ENCODE measurements at places on chromosomes 13 and 19. TPM values are rescaled to one million over a fixed set of nuclear protein-coding genes. Genes with fewer than 3 reads are reported as not detected.

The PAN3 gene
- 24.8 TPM for total RNA-seq

GRCh38 chr19:46296722-46297461 is at the start of gene HIF3A:
HIF3A (plus strand) TSS chr19:46297042; CDS start chr19:46297077, 35 bp downstream.
- H3K27ac ChIP-seq: no peak within 1 kb of the TSS
- peak; percentile 49 for DNase-seq
- H3K4me3 ChIP-seq: peak within 1 kb of the TSS; percentile 40
- H3K4me1 ChIP-seq: peaks cover 23% of the 10 kb centered on the region
- peaks cover 8% of the 10 kb centered on the region for H3K36me3 ChIP-seq
- H3K27me3 ChIP-seq: peaks cover 17% of the 10 kb centered on the region

The STOML3 gene
- not detected for total RNA-seq

DNA sequence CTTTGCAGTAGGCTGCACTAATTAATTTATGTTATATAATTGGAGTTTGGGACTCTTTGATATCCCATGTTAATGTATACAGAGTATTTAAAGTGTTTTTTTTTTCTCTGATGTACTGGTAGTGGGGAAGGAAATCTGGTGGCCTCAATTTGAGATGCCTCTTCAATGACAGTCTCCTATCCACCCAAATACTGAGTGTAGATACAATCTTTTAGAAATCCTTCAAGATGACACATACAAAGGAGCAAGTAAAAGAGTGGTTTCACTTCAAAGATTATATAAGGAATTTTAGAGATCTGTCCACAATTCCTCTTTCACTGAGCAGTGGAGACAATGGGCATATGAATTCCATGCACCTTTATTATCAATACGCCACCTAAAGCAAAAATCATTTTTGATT is 15.1 kb downstream of the NALCN start:
- H3K4me1 ChIP-seq: no peaks in the 10 kb centered on the region
- no peak overlapping the region for H3K4me3 ChIP-seq

DNA sequence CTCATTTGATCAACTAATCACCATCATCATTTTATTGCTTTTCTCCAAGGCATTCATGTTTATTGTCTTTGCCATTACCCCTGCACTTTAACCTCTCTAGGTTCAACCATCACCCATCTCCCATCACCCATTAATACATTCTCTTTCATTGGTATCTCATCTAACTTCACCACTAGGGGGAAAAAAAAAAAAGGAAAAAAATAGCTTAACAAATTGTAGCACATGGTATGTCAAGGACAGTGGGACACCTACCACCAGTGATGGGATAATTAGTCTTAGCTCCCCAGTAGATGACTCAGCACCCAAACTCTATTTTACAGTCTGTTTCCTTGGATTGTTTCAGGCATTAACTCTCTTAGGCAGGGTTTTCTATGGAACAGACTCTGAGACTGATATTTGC is 1770.2 kb upstream of the MIR17HG start:
- no peaks in the 10 kb centered on the region for H3K36me3 ChIP-seq
- no peak overlapping the region for H3K4me3 ChIP-seq
- H3K27me3 ChIP-seq: no peaks in the 10 kb centered on the region
- no peak for DNase-seq
- no peaks in the 10 kb centered on the region for H3K4me1 ChIP-seq
- no peak overlapping the region for H3K27ac ChIP-seq

The IGFL2 gene
- not detected for total RNA-seq

DNA sequence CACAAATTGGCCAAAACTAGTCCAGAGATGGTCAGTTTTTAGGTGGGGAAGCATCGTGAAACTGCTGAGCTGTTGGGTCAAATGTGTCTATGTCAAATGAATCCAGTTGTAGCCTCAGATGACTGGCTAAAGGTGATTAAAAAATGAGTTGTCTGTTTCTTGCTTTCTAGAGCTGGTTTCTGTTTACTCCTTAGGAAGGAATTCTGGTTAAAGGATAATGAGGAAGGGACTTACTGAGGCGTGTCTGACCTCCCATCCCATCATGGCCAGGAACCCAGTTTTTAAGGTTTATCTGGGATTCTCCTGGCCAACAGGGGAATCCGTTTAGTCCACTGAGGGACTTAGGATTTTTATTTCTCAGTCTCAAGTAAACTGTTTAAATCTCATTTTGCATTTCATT is 256.5 kb downstream of the UQCRFS1 start:
- H3K4me3 ChIP-seq: no peak overlapping the region
- H3K27ac ChIP-seq: no peak overlapping the region
- H3K27me3 ChIP-seq: no peaks in the 10 kb centered on the region
- peaks cover 7% of the 10 kb centered on the region for H3K36me3 ChIP-seq
- peaks cover 34% of the 10 kb centered on the region for H3K4me1 ChIP-seq

DNA sequence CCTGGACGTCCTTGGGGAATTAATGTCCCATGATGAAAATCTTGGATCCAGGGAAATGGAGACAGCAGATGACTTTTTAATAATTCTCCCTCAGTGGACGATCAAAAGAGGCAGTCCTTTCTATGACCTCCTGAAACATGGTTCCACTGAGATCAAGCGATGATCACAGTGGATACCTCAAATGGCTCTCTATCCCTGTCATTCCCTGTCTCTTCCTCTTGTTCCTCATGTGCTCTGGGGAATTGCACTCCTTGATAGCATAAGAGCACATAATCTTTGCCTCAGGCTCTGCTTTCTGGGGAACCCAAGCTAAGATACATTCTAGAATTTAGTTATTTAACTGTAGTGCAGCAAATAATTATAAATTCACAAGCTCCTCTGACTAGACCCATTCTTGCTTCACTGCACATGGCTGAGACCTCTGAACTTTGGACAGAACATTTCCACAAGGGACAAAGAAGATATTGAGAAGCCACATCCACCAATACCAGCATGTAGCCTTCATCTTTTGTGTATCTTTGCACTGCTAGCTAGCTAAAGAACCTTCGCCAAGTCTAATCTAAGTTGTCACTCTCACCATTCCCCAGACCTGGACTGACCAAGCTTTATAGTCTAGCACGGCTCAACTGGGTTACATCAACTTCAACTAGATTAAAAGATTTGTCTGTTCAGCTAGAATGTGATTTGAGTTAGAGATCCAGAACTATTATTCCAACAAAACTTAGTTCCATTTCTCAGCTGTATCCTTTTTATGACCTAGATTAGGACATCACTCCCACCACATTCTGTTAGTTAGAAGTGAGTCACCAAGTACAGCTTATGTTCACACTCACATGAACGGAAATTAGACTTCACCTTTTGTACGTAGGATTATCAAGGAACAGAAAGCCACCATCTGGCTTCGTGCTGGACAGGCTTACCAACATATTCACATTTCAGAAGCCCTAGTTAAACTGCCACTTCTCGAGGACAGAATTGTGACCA is 142.7 kb downstream of the SUCLA2 start:
- DNase-seq: no peak
- H3K36me3 ChIP-seq: no peaks in the 10 kb centered on the region
- H3K4me3 ChIP-seq: no peak overlapping the region
- no peaks in the 10 kb centered on the region for H3K4me1 ChIP-seq

DNA sequence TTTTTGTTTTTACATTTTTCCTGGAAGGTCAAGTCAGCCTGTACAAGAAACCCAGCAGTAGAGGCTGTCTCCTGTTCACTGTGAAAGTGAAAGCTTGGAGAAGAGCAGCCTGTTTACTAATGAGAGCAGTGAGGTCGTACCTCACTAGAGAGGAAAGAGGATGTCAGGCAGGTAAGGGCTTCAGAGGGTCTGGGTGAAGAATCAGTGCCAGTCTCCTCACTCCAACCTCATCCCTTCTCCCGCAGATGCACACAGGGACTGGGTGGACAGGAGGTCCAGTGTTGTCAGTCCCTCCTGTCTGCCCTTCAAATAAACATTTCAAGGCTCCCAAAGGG is 462.5 kb downstream of the KLF5 start:
- H3K27me3 ChIP-seq: no peaks in the 10 kb centered on the region
- no peak overlapping the region for H3K4me3 ChIP-seq
- no peaks in the 10 kb centered on the region for H3K4me1 ChIP-seq
- H3K36me3 ChIP-seq: no peaks in the 10 kb centered on the region
- no peak overlapping the region for H3K27ac ChIP-seq

GRCh38 chr13:89066868-89067466 is 1395.8 kb downstream of the SLITRK5 start:
- no peak for DNase-seq
- H3K4me1 ChIP-seq: no peaks in the 10 kb centered on the region
- H3K27ac ChIP-seq: no peak overlapping the region
- H3K4me3 ChIP-seq: no peak overlapping the region

DNA sequence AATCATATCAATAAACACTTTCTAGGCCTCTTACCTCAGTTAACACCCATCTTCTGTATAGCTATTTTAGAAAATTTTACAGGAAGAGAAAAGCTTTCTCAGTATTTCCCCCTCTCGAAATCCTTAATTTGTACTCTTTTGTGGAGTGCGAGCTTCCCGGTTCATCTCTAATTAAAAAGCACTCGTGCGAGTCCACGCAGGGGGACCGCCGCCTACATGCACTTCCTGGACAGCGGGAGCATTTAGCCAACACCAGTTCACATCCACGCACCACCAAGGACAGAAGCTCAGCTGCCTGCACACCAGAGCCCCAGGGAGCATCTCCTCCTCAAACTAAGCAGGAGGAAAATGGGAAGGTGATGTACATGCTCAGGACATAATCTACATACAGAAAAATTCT is 60.0 kb downstream of the RASA3 start:
- no peak for DNase-seq
- H3K27me3 ChIP-seq: no peaks in the 10 kb centered on the region
- no peaks in the 10 kb centered on the region for H3K36me3 ChIP-seq
- H3K4me3 ChIP-seq: no peak overlapping the region
- no peak overlapping the region for H3K27ac ChIP-seq

GRCh38 chr13:65585346-65585745 is 1644.8 kb downstream of the PCDH9 start:
- H3K27me3 ChIP-seq: no peaks in the 10 kb centered on the region
- H3K27ac ChIP-seq: no peak overlapping the region
- H3K4me1 ChIP-seq: no peaks in the 10 kb centered on the region
- no peak overlapping the region for H3K4me3 ChIP-seq
- H3K36me3 ChIP-seq: no peaks in the 10 kb centered on the region
- DNase-seq: no peak

The PCDH8 gene
- not detected for total RNA-seq

DNA sequence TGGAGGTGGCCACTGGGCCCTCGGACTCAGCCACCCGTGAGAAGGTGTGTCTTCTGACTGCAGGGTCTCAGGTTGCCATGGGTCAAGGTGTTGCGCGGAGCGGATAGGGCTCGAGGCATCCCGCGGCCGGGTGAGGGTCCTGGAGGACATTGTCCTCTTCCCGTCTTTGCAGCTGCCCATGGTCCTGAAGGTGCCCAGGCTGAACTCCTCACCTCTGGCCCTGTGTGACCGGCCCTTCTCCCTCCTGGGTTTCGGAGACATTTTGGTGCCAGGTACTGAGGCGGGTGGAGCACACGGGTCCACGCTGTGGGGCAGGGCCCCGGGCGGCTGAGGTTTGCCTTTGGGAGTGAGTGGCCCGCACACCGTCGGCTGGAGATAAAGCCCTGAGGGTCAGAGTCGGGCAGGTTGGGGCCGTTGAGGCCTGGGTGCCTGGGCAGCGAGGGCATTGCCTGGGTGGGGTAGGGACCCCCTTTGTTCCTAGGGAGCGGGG is 15.6 kb upstream of the TMPRSS9 start:
- no peak overlapping the region for H3K27ac ChIP-seq
- H3K4me1 ChIP-seq: peaks cover 10% of the 10 kb centered on the region
- peaks cover 10% of the 10 kb centered on the region for H3K36me3 ChIP-seq
- no peak overlapping the region for H3K4me3 ChIP-seq
- H3K27me3 ChIP-seq: no peaks in the 10 kb centered on the region
- no peak for DNase-seq

GRCh38 chr19:51025401-51025800 is 1.0 kb downstream of the KLK11 start:
- peaks cover 23% of the 10 kb centered on the region for H3K4me1 ChIP-seq
- no peak for DNase-seq
- H3K36me3 ChIP-seq: peaks cover 13% of the 10 kb centered on the region
- peaks cover 16% of the 10 kb centered on the region for H3K27me3 ChIP-seq
- peak overlapping the region; percentile 44 for H3K4me3 ChIP-seq

The LILRA1 gene
- total RNA-seq: not detected

- H3K4me1 ChIP-seq: no peaks in the 10 kb centered on the region
- no peaks in the 10 kb centered on the region for H3K27me3 ChIP-seq
- DNase-seq: peak; percentile 98
- peak overlapping the region; percentile 84 for H3K4me3 ChIP-seq
- peaks cover 33% of the 10 kb centered on the region for H3K36me3 ChIP-seq
- H3K27ac ChIP-seq: peak overlapping the region; percentile 97
Measured at GRCh38 chr19:48362716-48363499, 832 bp downstream of the TMEM143 start.

GRCh38 chr13:31394506-31394905 is 194.7 kb downstream of the B3GLCT start:
- no peaks in the 10 kb centered on the region for H3K4me1 ChIP-seq
- H3K36me3 ChIP-seq: no peaks in the 10 kb centered on the region
- H3K27me3 ChIP-seq: no peaks in the 10 kb centered on the region
- no peak overlapping the region for H3K27ac ChIP-seq
- H3K4me3 ChIP-seq: no peak overlapping the region

DNA sequence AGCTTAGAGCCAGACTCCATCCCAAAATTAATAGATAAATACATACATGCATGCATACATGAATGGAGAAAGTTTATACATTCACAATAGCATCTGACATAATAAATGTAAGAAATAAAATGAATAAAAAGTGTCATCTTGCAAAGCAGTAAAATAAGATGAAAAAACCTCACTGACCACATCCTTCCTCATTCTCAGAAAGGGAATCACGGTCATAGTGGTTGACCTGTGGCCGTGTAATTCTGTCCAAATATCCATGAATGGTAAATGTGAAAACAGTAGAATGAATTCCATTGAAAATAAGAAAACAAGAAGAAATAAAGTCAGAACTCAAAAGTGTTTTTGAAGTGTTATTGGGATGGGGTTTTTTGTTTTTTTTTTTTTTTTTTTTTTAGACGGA is 9.8 kb upstream of the CDC42EP5 start:
- H3K4me3 ChIP-seq: no peak overlapping the region
- H3K4me1 ChIP-seq: no peaks in the 10 kb centered on the region
- H3K27me3 ChIP-seq: peaks cover 49% of the 10 kb centered on the region

- H3K27me3 ChIP-seq: peaks cover 40% of the 10 kb centered on the region
- H3K4me3 ChIP-seq: no peak overlapping the region
- H3K27ac ChIP-seq: no peak overlapping the region
- no peaks in the 10 kb centered on the region for H3K36me3 ChIP-seq
- DNase-seq: no peak
- H3K4me1 ChIP-seq: no peaks in the 10 kb centered on the region
Measured at GRCh38 chr19:15790096-15790495, 2.6 kb downstream of the OR10H5 start.

- H3K27ac ChIP-seq: no peak overlapping the region
- no peak for DNase-seq
- H3K4me3 ChIP-seq: no peak overlapping the region
- no peaks in the 10 kb centered on the region for H3K4me1 ChIP-seq
Measured at GRCh38 chr13:94494026-94494425, 14.5 kb upstream of the DCT start.

- DNase-seq: no peak
- H3K27me3 ChIP-seq: peaks cover 40% of the 10 kb centered on the region
Measured at GRCh38 chr19:3233831-3234230, 9.4 kb downstream of the CELF5 start.

The OR4F17 gene
- total RNA-seq: 4.0 TPM

The SYCN gene
- total RNA-seq: not detected
